Kidney tubule cell (primary cell): ENCODE measurements at places on chromosomes 6 and 20.

DNA sequence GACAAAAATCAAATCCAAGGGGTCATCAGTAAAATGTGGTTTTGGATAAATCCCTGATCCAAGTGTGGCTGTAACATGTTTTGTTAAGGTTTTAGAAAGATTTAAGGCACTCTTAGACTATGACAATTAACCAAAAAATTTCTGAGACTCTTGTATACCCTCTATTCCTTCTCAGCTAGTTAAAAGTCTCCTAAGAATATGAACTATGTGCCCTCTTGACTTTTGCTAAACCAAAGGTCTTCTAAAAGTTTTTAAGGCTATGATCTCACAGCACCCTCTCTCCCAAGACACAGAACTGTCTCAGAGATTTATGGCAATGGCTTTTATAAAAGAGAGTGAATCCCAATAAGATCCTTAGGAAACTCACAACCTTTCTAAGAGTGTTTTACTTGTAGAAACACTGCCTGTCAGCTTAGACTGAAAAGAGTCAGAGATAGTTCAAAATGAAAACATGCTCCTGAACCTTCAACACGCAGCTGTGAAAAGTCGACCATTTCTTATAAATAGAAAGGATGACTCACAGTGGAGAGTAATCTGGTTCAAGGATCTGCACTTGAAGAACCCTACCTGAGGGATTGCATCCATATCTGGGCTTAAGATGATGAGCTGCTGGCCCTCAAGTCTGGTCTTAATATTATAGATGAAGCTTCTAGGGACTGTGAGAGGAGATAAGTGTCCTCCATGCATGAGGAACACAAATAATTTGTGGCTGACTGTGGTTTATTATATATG, 388.4 kb upstream of the GJE1 start:
- DNase-seq = no peak

- DNase-seq = no peak
Measured at GRCh38 chr6:89950879-89951391, 56.7 kb downstream of the GJA10 start.

DNA sequence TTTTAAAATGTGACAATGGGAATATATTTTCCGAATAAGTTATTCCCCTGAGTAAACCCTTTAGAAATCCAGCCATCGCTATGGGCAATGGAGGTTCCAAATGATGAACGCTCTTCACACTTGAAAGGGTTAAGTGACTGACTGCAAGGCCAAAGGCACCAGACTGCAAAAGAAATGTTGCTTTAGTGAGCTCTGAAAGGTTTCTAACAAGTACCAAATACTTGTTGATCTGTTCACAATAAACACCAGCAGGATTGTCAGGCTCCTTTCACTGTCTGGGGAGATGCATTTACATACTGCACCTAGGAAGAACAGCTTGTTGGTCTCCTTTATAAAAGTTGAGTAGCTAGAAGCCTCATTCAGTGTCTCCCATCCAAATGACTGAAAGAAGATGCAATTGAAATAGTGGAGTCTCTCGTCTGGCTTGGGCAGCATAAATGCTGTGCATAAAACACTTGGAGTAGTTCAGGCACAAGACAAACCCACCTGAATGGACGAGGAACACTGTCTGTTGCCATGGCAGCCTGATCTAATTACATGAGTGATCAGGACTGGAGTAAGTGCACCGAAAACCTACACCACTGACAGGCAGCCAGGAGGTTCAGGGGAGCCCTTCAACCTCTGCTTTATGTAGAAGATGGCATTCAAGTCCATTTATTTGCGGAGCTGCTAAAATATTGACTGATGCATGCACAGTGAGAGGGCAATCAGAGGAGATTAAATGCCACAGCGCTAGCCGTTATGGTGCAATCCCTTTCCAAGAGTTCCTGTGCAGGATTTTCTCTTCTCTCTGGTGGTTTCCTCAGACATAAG, 2.9 kb downstream of the ATXN1 start:
- DNase-seq = peak; percentile 35

- DNase-seq = no peak
Measured at GRCh38 chr6:147075381-147075780, 128.8 kb upstream of the STXBP5 start.

- DNase-seq = no peak
Measured at GRCh38 chr6:35711731-35712130, 23.0 kb upstream of the FKBP5 start.

DNA sequence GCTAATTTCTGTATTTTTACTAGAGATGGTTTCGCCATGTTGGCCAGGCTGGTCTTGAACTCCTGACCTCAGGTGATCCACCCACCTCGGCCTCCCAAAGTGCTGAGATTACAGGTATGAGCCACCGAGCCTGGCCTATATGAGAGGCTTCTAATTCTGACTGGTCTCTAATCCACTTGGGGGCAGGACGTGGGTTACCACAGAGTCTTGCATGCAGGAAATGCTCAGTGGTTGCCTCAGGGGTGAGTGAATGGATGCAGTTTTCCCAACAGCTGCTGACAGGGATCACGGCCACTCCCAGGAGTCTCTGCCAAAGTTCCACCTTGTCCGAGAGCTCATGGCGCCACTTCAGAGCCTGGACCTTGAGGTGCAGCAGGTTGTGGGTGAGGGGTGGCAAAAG, 6.4 kb upstream of the FANCE start:
- DNase-seq = peak; percentile 23

GRCh38 chr20:49559411-49560081, 8.4 kb downstream of the PTGIS start:
- no peak for DNase-seq

GRCh38 chr6:111865909-111866546, 7.2 kb downstream of the FYN start:
- DNase-seq = no peak

- DNase-seq = peak; percentile 57
Measured at GRCh38 chr6:147559006-147559405, 50.5 kb downstream of the SAMD5 start.

DNA sequence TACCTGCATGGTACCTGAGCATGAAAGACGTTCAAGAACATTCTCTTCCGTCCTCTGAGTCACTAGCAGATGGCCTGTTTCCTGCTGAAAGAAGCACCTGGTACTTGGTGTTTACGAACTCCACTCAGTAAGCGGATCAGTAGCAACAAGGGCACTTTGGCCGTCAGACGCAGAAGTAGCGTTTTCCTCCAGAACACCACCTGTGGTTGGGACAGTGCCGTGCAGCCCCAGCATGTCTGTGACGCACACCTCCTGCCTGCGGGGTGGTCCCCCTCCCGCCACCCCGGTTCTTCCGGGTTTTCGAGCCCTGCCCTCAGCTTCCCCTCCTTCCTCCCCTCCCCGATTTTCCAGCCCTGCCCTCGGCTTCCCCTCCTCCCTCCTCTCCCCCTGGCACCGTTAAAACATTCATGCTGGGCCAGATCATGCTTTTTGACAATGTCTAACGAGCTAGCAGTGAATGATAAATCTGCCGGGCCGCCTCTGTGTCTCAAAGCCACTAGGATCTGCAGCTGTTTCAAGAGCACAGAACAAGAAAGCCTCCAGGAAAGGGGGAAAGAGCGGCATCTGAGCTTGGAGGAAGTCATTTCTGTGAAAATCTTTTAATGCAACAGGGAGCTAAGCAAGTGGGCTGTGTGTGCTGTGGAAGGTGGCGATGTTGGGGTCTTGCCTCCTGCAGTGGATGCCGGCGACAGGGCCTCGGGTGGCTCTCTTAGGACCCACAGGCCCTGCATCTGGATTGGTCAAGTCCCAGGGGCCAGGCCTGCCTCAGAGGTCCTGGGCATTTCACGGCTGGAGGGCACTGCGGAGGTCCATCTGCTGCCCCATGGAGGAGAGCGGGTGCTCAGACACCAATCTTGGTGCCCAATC, 207.9 kb downstream of the ERMARD start:
- DNase-seq = peak; percentile 56

- no peak for DNase-seq
Measured at GRCh38 chr6:45027126-45027525, 301.0 kb upstream of the RUNX2 start.

GRCh38 chr6:132498638-132499037, 14.3 kb downstream of the STX7 start:
- DNase-seq = no peak

DNA sequence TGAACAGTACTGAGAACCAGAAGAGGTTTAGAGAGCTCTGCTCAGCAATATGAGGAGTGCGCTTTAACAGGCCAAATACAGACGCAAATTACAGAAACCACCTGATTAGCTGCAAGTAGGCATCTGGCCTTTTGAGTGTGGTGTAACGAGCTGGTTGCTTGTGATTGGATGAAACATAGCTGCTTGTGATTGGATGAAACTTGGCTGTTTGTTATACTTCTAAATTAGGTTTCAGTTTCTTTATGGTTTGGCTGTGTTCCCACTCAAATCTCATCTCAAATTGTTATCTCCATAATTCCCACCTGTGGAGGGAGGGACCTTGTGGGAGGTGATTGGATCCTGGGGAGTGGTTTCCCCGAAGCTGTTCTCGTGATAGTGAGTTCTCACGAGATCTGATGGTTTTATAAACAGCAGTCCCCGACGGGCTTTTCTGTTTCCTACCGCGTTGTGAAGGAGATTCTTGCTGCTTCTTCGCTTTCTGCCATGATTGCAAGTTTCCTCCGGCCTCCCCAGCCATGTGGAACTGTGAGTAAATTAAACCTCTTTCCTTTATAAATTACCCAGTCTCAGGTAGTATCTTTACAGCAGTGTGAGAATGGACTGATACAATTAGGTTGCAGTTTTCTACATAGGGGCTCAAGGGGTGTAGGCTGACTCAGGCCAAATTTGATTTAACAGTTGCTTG, 655.9 kb upstream of the MAN1A1 start:
- DNase-seq = no peak

DNA sequence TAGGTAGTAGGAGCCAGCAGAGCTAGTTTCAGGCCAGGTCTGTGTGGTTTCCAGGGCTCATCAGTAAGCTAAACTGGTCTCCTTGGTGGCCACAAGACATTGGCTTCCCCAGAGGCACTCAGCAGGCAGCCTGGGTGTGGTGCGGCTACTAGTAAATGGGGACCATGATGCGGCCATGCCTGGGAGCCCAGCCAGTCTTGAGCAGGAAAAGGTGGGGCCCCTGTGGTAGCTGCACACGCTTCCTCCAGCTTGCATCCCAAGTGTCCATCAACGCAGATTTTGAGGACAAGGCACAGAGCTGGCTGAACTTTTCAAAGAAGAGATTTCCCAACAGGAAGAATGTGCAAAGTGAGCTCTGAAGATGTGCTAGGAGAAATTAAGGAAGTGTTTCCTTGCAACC, 107.4 kb upstream of the NAA20 start:
- no peak for DNase-seq

DNA sequence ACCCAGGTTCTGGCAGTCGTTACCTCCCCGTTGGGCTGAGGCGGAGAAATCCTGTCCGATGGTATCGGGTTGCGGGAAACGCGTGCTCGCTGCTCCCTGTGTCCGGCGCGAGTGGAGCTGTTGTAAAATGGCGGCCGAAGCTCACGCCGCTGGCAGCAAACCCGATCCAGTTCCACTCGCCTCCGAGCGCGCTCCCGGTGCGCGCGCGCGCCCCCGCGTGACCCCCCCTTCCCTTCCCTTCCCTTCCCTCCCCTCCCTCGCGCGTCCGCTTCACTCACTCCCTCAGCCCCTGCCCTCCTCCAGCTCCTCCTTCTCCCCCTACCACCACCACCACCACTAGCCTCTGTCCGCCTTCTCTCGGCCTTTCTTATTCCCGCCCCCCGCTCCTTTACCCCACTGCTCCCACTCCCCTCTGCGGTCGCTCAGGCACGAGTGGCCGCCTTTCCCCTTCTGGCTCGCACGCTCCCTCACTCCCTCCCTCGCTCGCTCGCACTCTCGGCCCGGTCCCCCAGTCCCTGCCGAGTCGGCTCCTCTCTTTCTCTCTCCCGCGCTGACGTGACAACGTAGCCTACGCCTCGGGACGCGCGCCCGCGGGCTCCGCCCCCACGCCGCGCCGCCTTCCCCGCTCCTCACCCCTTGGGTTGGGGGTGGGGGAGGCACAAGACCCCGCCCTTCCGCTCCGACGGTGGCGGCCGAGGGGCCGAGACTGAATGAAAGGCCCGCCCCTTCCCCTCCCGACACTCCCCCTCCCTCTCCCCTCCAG, at the start of gene SYNCRIP:
Gene SYNCRIP, minus strand, starts transcription at position 113 of the 763 bp plus-strand sequence. CDS start 1,447 bp downstream, outside the sequence.
- peak; percentile 99 for DNase-seq

- DNase-seq = no peak
Measured at GRCh38 chr6:36187446-36187845, 9.1 kb upstream of the BRPF3 start.

- no peak for DNase-seq
Measured at GRCh38 chr6:125375821-125376220, 74.1 kb upstream of the HDDC2 start.

- DNase-seq = no peak
Measured at GRCh38 chr6:3307436-3307835, 48.7 kb downstream of the PSMG4 start.

- peak; percentile 84 for DNase-seq
Measured at GRCh38 chr6:37324131-37325033, 29.4 kb upstream of the RNF8 start.

DNA sequence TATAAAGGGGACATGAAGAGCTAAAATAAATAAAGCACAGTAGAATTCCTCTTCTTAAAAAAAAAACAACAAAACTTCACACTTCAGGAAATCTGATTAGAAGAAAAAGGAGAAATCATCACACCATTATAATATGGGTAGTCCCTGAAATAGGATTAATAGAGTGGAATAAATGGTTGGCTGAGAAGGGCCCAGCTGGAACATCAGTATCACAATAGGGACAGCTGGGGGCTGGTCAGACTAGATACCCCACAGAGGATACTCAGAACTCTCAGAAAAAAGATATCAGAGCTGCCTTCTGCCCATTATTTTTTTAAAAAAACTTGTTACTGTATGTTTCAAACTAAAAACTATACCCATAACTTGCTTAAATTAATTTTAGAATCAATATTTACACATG, 75.2 kb downstream of the DST start:
- DNase-seq = no peak

- peak; percentile 33 for DNase-seq
Measured at GRCh38 chr6:108168501-108169463, 3.0 kb downstream of the NR2E1 start.

GRCh38 chr6:113464960-113465359, 392.2 kb upstream of the MARCKS start:
- DNase-seq = peak; percentile 73

- no peak for DNase-seq
Measured at GRCh38 chr6:170293341-170294231, 2.7 kb upstream of the DLL1 start.

DNA sequence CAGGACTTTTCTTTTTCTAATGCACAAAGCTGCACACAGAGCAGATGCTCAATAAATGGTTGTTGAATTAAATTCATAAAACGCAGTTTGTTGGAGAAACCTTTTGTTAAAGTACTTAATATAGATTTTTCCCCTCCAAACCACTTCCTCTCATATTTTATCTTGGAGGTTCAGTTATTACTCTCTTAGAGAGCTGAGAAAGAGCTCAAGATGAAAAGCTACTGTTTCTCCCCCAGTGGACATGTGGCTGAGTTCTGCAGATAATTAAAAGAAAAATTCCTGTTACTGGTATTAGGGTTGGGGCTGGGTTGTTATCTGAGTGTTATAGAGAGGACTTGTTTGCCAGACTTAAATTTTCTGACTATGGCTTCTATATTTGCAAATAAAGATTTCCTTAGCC, 294.0 kb downstream of the TBC1D7 start:
- no peak for DNase-seq
